Suppressor macrophage treated with lipopolysaccharide for 1 hour (primary cell): ENCODE measurements at places on chromosomes 1 and 21.

DNA sequence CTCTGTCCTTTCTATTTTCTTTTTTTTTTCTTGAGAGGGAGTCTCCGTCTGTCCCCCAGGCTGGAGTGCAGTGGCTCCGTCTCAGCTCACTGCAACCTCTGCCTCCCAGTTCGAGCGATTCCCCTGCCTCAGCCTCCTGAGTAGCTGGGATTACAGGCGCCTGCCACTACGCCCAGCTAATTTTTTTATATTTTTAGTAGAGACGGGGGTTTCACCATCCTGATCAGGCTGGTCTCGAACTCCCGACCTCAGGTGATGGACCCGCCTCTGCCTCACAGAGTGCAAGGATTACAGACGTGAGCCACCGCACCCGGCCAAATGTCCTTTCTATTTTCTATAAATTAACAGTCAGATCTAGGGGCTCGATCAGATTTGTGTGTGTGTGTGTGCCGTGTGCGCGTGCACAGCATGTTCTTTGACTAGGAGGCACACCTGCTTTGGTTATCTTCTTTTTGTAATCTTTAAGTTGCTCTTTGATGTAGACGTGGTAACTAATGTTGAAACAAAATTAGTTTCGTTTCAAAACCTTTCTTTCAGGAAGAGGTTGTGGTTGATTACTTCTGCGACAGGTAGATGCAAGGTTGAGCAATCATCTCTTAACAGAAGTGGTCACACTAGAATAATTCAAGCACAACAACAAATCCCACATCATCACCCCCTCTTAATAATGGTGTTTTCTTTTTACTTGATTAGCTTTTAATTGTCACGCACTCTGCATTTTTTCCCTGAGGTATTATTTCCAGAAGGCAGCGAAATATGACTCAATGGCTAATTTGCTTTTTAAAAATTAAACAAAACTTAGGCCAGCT lies 779 bp upstream of the DEGS1 start:
- no peak for DNase-seq

- peak; percentile 91 for DNase-seq
These were observed 12.0 kb downstream of the PPFIA4 start for GRCh38 chr1:203038217-203038741.

DNA sequence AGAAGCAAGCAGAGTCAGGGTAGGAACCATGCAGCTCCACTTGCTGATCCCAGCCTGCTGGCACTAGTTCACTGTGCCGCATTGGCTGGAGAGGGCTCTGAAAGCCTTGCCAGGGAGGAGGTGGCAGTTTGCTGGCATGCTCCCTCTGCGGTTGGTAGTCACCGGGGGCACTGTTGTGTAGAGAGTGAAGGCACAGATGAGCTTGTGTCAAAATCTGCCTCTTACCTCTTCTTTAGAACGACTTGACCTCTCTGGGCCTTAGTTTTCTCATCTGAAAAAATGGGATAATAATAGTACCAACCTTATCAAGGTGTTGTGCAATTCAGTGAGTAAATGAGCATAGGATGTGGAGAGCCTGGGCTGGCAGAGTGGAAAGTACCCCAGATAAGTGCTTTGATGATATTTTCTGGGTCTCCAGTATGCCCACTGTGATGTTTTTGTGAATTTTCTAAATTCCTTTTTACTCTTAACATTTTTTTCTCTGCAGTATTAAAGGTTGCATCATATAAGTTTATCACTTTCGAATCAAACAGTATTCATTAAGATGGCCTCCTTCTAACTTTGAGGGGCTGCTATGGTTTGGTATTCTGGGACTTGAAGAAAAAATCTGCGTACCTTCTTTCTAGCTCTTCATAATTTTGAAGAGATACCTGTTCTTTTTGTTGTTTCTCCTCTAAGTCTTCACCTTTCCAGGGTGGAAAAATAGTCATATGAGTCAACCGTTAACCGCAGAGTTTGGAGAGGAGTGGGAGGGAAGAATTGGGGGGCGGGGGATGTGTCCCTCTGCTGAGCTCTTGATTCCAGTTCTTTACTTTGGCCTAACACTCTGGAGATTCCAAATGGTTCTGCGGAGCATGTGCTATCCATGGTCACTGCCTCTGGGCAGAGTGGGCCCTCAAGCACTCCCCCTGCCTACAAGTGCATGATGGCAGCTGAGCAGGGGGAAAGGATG lies 26.8 kb downstream of the SZRD1 start:
- DNase-seq = no peak

GRCh38 chr1:38235705-38236104 lies 189.1 kb upstream of the POU3F1 start:
- peak; percentile 36 for DNase-seq

- no peak for DNase-seq
These were observed 74.3 kb downstream of the DDR2 start for GRCh38 chr1:162706606-162707005.

DNA sequence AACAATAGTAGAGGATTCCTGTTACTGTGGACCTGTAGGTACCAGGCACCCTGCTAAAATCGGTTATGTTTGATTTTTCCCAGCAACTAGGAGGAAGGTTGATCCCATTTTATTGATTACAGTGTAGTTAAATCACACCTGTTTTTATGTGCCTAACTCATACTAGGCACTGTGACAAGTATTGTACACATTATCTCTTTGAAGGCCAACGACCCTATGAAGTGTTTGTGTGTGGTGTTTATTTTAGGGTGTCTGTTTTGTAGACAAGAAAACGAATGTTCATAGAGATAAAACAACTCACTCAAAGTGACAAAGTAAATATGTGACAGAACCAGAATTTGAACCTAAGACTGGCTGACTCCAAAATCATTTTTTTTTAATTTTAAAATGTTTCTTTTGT lies 49.5 kb downstream of the FGGY start:
- DNase-seq = no peak

DNA sequence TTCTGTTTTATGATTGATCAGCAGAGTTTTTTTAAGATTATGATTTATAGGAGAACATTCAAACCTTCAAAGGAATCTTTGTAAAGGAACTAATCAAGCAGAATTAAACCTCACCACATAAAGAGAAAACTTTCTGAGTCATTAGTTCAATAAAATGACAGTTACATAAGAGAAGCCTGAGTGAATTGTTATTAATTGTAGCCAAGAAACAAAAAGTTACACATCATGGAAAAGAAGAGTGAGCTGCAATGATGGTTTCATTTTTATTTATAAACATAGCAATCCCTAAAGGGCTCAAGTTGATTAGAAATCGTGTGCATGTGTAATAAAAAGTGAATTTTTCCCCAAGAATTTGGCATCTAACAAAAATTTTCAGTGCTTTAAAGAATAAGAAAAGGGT lies 731.4 kb downstream of the LTN1 start:
- no peak for DNase-seq

- no peak for DNase-seq
These were observed 65.2 kb upstream of the TRABD2B start for GRCh38 chr1:48062353-48062752.

GRCh38 chr1:97034651-97035050 lies 313.1 kb downstream of the PTBP2 start:
- no peak for DNase-seq

GRCh38 chr1:26450908-26451307 lies 18.8 kb downstream of the DHDDS start:
- no peak for DNase-seq

- DNase-seq = peak; percentile 56
These were observed 156.5 kb downstream of the HLX start for GRCh38 chr1:221035662-221036153.

DNA sequence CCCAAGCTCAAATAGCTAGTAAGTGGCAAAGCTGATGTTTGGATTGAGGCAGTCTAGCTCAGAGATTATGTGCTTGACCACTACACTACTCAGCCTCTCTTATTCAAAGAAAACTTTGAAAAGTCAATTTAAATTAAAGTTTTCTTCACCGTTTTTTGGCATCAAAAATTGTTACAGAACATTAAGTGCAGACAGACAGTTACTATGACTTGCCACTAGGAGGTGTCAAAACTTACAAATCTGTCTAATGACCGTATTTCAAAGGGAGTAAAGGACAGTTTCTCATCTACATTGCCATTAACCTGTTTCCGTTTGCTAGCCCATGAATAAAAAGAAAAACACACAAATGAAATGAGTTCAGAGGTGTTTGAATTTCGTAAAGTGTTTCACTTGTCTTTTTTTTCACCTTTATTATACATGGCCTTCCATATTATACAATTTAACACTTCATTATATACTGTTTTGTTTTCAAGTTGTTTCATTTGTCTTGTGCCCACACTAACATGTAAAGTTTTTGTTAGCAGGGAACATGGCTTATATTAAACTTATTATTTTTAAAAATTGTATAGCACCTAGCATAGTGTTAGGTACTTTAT lies 57.4 kb upstream of the MTF2 start:
- peak; percentile 61 for DNase-seq

- peak; percentile 9 for DNase-seq
These were observed 43.2 kb downstream of the YARS1 start for GRCh38 chr1:32773764-32774463.

DNA sequence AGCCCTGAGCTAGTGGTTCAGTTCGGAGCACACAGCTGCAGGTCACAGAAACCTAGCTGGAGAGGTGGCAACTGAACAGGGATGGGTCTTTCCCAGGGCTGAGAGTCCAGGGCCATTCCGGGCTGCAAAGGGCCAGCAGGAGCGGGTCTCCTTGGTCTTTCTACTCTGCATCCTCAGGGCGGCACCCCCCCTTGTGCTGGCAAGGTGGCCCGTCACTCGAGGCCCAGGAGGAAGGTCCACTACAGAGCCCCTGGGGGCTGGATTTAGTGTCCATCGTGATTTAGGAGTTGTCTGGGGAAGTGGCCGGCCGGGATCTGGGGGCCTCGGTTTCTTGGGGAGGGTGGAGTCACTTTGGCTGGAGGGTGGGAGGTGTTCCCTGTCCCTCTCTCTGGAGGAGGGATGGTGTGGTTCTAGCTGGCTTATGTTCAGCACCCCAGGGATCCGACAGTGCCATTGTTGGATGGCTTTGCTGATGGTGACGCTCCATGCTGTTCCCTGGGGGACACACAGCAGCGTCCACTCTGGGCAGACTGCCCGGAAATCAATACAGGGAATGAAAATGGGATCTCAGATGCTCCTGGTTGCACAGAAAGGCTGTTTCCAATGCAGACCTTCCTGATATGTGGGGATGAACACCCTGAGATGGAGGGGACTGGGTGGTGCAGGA lies 64.4 kb downstream of the UMODL1 start:
- no peak for DNase-seq

DNA sequence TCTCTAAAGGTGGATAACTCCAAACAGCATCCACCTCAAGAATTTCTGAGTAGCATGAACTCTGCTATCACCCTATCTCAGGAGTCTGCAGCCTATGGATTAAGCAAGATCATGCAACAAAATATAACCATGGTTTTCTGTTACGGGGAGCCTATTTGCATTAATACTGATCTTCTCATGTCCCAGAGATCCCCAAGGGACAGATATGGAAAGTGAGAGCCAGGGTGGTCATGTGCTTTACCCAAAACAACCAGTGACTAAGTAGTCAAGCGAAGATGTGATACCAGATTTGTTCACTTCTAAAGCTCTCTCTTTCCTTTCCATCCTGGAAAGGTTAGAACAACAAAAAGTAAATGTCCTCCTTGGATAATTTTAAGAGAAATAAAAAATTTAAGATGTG lies 125.1 kb downstream of the PRRX1 start:
- DNase-seq = no peak

DNA sequence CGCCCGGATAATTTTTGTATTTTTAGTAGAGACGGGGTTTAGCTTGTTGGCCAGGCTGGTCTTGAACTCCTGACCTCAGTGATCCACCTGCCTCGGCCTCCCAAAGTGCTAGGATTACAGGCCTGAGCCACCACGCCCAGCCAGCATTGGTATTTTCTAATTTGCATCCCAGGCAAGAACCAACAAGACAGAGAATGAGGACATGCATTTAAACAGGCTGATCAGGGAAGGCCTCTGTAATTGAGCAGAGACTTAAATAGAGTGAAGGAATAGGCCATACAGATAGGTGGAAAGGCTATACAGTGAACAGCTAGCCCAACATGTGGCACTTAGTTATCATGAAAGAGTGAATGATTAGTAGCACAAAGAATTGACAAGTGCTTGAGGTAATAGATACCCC lies 230.4 kb downstream of the SLC35F3 start:
- no peak for DNase-seq

DNA sequence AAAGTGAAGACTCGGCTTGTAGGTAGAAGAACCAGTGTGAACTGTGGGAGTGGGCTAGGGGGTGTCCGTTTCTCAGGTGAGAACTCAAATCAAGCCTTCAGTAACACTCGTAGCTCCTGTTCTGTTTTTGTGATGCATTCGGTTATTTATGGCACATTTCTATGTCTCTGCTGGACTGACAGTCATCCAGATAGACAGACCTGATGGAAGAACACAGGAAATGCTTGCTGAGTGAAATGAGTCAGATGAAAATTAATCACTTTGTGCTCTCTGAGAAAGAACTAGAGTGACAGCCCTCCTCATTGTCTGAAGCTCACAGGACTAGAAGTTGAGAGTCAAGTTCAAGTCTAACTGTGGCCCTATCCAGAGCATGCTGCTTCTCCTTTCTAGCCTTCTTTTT lies 360.1 kb upstream of the PLXNA2 start:
- DNase-seq = peak; percentile 30

DNA sequence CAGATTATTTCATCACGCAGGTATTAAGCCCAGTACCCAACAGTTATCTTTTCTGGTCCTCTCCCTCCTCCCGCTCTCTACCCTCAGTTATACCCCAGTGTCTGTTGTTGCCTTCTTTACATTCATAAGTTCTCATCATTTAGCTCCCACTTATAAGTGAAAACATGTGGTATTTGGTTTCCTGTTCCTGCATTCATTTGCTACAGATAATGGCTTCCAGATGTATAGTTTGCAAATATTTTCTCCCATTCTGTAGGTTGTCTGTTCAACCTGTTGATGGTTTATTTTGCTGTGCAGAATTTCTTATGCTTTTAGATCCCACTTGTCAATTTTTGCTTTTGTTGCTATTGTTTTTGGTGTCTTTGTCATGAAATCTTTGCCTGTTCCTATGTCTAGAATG lies 21.1 kb upstream of the KCNH1 start:
- DNase-seq = no peak

GRCh38 chr1:14236097-14236496 lies 362.4 kb upstream of the KAZN start:
- DNase-seq = no peak

GRCh38 chr1:226029093-226029496 lies 30.0 kb upstream of the SDE2 start:
- peak; percentile 93 for DNase-seq

- no peak for DNase-seq
These were observed 93.8 kb upstream of the AKT3 start for GRCh38 chr1:243943671-243944428.

DNA sequence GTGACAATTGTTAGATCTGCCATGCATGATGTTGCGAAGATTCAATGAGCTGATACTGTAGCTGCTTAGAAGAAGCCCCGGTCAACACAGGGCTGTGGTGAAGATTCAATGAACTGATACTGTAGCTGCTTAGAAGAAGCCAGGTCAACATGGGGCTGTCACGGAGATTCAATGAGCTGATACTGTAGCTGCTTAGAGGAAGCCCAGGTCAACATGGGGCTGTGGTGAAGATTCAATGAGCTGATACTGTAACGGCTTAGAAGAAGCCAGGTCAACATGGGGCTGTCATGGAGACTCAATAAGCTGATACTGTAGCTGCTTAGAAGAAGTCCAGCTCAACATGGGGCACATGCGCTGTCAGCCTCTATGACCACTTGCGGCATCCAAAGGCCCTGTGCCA lies 18.8 kb upstream of the BACE2 start:
- DNase-seq = no peak

- DNase-seq = no peak
These were observed 77.8 kb downstream of the TNR start for GRCh38 chr1:175665616-175666015.
